ENCODE measurements at places on chromosomes 7 and 10.
A peak's percentile ranks its signal among the peaks of the same experiment; 100 is the strongest.

GRCh38 chr10:63699785-63700613 is 178.8 kb downstream of the REEP3 start:
- DNase-seq: no peak

GRCh38 chr10:72016608-72017300 is 52.6 kb downstream of the CHST3 start:
- DNase-seq: no peak

GRCh38 chr7:142612237-142612881 is 136.9 kb upstream of the PRSS1 start:
- DNase-seq: no peak

DNA sequence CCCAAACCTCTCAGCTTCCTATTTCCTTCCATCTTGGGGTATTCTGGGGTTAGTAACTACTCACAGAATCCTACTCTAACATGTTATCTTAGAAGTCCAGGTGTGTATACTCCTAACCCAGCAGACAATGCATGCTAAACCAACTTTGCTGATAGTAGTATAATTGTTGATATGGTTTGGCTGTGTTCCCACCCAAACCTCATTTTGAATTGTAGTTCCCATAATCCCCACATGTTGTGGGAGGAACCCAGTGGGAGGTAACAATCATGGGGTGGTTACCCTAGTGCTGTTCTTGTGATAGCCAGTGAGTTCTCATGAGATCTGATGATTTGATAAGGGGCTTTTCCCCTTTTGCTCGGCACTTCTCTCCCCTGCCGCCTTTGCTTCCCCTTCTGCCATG is 135.1 kb downstream of the CHRM2 start:
- DNase-seq: no peak

GRCh38 chr7:51040787-51041186 is 258.1 kb upstream of the GRB10 start:
- DNase-seq: no peak

- no peak for DNase-seq
Measured at GRCh38 chr10:14476641-14477407, 146.1 kb upstream of the FRMD4A start.

- DNase-seq: no peak
Measured at GRCh38 chr10:119595676-119596515, 868 bp downstream of the TIAL1 start.

- no peak for DNase-seq
Measured at GRCh38 chr7:22117222-22117621, 171.5 kb upstream of the CDCA7L start.

GRCh38 chr10:132037676-132037975 is 28.1 kb upstream of the JAKMIP3 start:
- DNase-seq: peak; percentile 74

DNA sequence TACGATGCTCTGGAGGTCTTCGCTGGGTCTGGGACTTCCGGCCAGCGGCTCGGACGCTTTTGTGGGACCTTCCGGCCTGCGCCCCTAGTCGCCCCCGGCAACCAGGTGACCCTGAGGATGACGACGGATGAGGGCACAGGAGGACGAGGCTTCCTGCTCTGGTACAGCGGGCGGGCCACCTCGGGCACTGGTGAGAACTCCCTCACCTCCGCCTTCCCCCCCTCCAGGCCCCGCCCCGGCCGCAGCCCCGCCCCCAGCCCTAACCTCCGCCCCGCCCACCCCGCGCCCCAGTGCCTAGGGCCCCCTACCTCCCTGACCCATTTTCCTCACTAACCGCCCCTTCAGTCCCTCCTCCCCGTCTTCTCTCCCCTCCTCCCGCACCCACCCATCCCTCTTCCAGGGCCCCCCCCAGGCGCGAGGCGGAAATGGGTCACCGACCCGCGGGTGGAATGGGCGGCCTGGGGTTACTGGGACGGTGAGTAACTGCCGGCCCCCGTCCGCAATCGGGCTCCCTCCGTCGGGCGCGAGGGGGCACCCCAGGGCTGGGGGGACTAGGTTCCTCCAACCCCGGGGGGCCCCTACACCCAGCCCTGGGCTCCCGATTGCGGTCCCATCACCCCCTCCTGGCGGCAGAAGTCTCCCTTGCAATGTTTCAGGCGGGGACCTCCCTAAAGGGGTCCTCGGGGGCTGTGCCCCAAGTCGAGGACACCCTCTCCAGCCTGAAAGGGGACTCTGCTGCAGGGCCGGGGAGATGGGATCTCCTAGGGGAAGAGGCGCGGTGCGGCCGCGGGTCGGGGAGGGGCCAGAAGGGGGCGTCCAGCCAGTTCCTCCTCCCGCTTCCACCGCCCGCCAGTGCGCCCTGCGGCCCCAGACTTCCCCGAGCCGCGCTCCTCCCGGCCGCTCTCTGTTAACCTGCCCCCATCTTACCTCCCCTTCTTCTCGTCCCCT is 2.1 kb downstream of the PCOLCE start:
- peak; percentile 91 for DNase-seq

DNA sequence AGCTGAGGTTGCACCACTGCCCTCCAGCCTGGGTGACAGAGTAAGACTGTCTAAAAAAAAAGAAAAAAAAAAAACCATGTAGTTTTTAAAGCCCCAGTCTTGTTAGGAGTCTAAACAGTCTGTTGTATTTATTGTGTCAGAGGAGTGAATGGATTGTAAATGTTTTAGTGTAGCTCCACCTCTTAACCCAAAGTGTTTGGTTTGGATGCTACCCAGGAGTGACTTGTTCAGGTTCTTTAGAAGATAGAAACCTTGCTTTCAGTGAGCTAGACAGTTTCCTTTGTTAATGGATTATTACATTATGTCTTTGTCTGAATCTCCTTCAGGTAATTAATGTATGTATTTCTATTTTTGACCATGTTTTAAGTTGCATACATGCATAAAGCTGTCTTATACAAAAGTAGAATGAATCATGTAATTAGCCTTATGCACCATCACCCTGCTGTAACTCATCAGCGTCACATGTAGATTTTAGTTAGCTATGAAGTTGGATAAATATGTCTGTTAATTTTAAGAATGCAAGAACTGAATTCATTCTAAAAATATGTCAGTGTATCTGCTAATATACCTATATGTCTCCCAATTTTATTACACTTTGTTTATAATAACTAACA is 97.7 kb downstream of the TAF3 start:
- DNase-seq: no peak
